Endothelial cell (in vitro differentiated cells): ENCODE measurements at places on chromosomes 2 and 18.

GRCh38 chr2:32427672-32428610, 71.1 kb downstream of the BIRC6 start:
- no peak for DNase-seq

DNA sequence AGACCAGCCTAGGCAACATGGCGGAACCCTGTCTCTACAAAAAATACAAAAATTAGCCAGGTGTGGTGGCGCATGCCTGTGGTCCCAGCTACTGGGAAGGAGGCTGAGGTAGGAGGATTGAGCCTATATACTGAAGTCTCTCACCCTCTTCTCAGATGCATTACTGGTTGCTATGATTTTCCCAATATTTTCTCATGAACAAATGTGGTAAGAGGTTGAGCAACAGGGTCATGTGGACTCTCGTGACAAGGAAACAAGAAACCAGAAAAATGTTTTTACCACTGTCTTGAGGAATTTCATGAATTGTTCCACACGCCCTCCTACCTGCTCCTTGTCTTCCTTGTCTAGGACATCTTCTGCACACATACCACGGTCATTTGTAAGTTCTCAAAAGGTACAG, 12.4 kb downstream of the LMAN2L start:
- no peak for DNase-seq

DNA sequence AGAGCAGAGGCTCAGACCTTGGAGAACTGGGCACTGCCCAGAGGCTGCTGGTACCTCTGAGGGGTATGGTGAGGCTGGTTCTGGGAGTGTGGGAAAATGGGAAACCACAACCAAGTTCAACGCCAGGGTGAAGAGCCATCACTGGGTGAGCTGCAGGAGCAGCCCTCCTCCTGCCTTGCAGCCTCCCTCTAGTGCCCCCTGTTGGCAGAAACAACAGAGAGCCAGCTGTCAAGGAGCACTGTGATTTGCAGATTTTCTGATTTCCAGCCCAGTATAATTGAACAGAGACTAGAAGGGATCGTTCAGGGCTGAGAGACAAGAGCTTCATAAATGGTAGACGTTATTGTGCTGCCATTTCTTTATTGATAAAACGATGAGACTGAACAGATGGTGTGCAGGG, 50.5 kb downstream of the MAPK4 start:
- DNase-seq: no peak

DNA sequence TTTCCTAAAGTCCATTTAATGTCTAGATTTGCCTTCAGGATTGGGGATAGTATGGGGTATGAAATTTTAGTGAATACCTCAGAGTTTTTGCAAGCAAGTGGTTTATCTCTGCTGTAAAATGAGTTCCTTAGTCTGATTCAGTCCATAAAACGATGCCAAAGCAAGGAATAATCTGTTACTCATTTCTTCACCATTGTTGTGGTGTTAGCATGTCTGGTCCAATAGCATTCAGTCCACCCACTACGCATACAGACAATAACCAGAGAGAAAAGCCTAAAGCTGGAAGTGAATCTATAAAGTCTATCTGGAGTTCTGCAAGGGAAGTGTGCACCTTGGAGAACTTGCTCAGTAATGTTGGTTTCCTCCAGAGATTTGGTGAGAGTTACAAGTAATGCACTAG, 12.9 kb upstream of the DPP4 start:
- DNase-seq: no peak

GRCh38 chr18:58337686-58338085, 291.2 kb downstream of the ALPK2 start:
- no peak for DNase-seq

- peak; percentile 45 for DNase-seq
These were observed 17.6 kb upstream of the ADI1 start for GRCh38 chr2:3536682-3537632.

DNA sequence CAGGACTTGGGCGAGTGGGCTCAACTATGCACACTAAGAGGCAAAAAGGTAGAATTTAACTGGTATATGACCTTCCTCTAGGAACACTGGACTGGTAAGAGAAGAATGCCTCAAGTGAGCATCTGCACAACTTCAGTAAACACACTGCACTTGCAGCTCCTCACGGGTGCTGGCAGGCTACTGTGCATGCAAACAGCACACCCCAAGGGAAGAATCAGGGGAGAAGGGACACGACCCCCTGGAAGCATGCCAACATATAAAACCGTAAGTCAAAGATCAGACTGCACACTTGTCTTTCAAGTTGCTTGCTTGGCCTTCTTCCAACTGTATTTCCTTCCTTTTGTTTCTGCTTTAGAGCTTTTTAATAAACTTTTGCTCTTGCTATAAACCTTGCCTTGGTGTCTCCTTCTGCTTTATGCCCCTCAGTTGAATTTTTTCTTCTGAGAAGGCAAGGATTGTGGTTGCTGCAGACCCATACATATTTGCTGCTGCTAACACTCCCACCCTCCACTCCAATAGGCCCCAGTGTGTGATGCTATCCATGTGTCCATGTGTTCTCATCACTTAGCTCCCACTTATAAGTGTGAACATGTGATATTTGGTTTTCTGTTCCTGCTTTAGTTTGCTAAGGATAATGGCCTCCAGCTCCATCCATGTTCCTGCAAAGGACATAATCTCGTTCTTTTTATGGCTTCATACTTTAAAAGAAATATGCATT, 263.7 kb upstream of the SPOPL start:
- DNase-seq: no peak

GRCh38 chr18:56570978-56571377, 67.4 kb downstream of the TXNL1 start:
- no peak for DNase-seq

DNA sequence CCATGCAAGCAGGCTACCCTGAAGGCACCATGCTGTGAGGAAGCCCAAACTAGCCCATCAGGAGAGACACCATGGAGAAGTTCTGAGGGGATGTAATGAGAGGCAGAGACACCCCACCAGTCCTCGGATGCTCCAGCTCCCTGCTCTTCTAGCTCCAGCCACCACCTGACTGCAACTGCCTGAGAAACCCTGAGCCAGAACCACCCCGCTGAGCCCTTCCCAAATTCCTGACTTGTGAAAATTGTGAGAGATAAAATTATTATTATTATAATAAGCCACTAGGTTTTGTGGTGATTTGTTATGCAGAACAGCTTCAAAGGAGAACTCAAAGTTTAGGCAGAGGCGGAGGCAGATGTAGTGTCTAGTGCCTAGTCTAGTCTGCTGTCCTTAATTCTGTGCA, 67.1 kb upstream of the HK2 start:
- no peak for DNase-seq

- no peak for DNase-seq
These were observed 912 bp upstream of the FBXO11 start for GRCh38 chr2:47907039-47907781.

DNA sequence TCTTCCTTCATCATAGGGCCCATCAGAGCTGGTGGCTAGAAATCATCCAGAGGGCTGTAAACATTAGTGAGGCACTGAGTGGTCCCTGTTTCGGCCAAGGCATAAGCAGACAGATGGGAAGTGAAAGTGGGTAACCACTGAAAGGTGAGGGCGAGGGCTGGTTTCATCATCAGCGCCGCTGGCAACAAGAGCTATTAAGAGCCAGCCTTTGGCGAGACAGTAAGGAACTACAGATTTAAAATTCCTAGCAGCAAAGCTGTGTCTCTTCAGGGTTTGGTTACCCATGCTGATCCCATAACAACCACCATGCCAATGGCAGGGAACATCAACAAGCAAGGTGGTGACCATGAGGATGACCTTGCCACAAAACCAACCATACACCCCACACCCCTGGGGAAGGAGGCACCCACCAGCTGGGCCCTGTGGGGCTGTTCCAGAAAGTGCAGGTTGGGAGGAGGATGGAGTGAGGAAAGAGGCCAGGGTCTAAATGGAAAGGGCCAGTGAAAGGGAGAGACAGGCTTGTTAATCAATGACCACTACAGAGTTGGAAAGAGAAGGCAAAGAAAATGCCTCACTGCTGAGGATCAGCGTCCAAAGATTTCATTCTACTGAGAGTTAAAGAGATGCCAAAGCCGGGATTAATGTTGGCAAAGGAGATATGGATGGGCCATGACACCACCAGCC, 9.0 kb upstream of the SLC20A1 start:
- DNase-seq: no peak

GRCh38 chr2:218896501-218897393, 16.1 kb downstream of the WNT10A start:
- DNase-seq: no peak

DNA sequence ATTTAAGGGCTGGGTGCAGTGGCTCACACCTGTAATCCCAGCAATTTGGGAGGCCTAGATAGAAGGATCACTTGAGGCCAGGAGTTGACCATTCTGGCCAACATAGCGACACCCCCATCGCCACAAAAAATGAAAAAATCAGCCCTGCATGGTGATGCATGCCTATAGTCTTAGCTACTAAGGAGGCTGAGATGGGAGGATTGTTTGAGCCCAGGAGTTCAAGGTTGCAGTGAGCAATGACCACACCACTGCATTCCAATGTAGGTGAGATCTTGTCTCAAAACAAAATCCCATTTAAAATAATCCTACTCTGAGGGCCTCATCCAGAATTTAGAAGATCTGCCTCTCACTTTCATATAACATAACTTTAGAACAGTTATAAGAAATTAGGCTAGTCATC, 2.7 kb upstream of the SERTAD2 start:
- no peak for DNase-seq

- DNase-seq: no peak
These were observed 156.2 kb downstream of the DDX1 start for GRCh38 chr2:15747603-15748471.

DNA sequence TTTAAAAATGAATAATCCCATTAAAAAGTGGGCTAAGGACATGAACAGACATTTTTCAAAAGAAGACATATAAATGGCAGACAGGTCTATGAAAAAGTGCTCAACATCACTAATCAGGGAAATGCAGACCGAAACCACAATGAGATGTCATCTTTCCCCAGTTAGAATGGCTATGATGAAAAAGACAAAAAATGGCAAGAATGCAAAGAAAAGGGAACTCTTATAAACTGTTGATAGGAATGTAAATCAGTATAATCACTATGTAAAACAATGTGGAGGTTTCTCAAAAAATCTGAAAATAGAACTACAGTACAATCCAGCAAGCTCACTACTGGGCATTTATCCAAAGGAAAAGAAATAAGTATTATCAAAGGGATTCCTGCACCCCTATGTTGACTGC, 169.2 kb downstream of the METTL4 start:
- no peak for DNase-seq

- DNase-seq: no peak
These were observed 166.8 kb downstream of the DYSF start for GRCh38 chr2:71620116-71620515.

DNA sequence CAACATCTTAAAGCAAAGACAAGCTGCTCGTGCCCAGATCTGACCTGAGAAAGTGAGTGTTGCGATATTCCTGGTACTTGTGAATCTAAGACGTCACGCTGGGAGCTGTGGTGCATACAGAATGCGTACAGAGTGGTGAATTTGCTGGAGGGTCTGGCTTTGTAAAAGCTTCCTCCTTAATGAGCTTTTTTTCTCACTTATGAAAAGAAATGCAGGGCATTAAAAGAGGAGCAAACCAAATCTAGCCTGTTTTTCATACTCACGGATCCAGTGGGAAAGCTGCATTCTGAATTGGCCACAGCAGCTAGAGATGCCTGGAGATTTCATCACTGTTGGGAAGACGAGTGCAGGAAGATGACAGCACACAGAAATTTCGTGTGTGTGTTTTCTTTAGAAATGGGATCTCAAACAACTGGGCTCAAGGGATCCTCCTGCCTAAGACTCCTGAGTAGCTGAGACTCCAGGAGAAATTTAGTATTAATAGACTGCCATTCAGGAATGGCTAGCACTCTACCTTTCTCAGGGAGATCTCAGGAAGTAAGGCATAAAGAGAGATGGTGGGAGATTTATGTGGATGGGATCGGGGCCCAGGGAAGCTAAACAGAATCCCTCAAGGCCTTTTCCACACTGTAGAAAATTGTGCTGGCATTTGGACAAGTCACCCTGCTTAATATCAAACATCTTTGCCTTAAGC, 181.3 kb downstream of the ALPK2 start:
- DNase-seq: no peak

GRCh38 chr2:217402761-217403383, 543.0 kb upstream of the TNP1 start:
- DNase-seq: no peak

DNA sequence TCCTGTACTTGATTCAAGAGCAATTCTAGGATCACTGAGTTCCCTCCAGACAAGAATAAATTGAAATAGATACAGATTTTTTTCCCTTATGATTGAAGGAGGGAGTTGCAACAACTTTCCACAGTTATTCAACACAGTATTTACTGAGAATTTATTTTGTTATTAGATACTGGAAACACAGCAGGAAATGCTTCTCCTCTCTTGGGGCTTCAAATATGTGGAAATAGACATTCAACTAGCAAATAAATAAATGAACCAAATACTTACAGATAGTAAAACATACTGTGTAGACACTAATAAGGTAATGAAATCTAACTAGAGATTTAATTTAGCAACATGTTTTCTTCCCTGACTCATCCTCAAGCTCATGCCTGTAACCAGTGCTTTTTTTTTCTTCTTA, 169.2 kb downstream of the LNPK start:
- DNase-seq: no peak

DNA sequence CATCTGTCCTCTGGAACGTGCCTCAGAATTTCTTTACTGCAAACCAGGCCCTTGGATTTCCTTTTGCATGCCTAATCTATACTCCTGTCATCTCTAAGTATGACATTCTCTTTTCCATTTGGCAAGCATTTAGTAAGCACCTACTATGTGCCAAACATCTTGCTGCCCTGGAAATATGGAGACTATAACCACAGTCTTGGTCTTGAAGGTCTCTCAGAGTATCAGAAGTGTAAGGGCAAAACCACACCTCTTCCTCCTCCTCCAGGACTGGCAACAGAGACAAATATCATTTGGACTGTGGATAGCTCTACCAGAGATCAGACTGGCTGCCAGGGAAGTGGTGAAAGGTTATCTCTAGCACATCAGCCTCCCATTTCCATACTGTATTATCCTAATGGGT, 11.4 kb downstream of the DOCK10 start:
- no peak for DNase-seq

DNA sequence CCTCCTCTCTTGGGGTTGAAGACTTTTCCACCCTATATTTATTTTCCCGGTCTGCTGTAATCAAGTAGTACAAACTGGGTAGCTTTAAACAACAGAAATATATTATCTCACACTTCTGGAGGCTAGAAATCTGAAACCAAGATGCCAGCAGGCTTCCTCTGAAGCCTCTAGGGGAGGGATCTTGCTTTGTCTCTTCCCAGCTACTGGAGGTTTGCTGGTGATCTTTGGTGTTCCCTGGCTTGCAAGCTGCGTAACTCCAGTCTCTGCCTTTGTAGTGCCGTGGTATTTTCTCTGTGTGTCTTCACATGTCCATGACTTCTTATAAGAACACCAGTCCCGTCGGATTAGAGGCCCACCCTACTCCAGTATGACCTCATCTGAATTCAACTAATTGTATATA, 44.4 kb downstream of the MYO3B start:
- no peak for DNase-seq
